ENCODE measurements at places on chromosomes 13 and 19.
A peak's percentile ranks its signal among the peaks of the same experiment; 100 is the strongest.

DNA sequence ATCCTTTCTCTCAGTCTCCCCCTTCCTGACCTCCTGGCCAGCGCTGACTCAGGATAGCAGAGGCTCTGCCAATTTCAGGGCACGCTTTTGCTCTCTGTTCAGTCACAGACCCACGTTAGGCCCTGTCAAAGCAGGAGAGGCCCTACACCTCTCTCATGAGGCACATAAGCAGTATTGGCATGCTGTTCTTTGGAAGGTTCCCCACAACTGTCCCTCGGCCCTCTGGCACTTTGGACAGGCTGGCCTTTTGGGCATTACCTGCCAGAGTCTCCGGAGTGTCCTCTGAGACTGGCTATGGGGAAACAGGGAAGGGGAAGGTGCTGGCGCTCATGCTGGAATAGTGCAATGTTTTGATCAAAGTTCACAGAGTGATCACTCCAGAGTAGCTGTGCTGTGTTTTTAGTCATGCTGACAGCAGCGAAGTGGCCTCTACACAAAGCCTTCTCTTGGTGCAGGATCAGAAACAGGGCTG lies 23.7 kb upstream of the UBE2L5 start:
- no peak for DNase-seq

DNA sequence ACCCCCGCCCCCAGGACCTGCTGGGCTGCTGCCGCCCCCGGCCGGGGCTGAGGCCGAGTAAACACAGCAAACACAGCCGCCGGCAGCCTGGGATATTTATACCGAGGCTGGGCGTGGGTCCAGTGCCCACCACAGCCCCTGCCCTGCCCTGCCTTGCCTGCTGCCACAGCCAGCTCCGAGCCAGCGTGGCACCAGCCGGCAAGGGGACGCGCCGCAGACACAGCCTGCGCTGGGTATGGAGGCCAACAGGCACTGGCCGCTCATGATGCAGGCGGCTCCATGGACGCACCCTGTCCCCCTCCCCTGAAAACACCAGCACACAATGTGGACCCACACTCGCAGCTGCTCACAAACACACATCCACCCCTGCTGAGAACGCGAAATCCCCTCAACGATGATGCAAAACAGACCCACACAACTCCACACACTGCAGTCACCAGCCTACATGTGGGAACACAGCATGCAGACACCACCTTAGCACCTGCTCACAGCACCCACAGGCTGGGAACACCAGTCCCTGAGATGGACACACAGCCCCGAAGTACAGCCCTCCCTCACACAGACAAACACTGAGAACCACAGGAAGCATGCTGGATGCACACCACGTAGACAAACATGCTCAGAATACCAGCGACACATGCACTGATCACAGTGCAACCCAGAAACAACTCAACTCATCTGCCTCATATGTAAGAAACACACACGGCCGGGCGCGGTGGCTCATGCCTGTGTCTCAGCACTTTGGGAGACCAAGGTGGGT lies 16.2 kb downstream of the CCDC97 start:
- DNase-seq, result peak; percentile 75

- DNase-seq, result no peak
Observed at GRCh38 chr19:51016798-51017683, 2.5 kb downstream of the KLK10 start.

DNA sequence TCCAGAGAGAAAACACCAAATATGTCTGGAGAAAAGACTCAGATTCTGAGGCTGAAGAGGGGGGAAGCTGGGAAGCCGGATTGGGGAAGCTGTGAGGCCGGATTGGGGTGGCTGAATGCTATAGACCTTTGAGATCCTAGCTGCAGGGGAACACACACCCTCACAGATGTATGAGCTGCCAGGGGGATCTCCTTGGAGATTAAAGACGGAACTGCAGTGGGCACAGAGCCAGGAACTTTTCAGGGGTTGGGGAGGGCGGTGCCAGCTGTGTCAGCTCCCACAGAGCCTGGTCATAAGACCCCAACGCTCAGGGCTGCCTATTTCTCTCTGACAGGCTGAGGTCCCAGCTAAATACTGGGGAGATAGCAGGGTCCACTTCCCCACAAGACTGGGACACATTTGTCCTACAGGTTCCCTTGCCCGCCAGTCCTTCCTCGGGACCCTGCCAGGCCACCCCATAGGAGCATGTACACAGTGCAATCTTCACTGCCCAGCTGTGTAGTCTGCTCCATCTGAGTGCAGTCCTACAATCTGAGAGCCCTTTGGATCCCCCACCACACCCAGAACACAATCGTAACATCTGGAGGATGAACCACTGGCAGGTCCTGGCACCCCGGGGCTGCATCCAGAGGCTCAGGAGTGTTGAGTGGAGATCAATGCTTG lies 1893.9 kb downstream of the PCDH9 start:
- DNase-seq, result no peak
